ENCODE measurements at places on chromosomes 5 and 9. TPM values are rescaled to one million over a fixed set of nuclear protein-coding genes. Genes with fewer than 3 reads are reported as not detected.

The PCDHGA7 gene
- total RNA-seq: 0.83 TPM

The NDFIP1 gene
- total RNA-seq: 26.6 TPM

The FOXD4L3 gene
- not detected for total RNA-seq

The KIF24 gene
- total RNA-seq: 3.7 TPM

The DDX4 gene
- not detected for total RNA-seq

The SLC34A1 gene
- not detected for total RNA-seq

The CDC20B gene
- total RNA-seq: 0.18 TPM

The DOK3 gene
- total RNA-seq: 15.9 TPM

The VCAN gene
- 278 TPM for total RNA-seq

The NRARP gene
- total RNA-seq: 22.8 TPM

The OR1Q1 gene
- total RNA-seq: not detected

The GCNT1 gene
- 33.7 TPM for total RNA-seq

The SLC34A3 gene
- total RNA-seq: not detected

The CCDC171 gene
- total RNA-seq: 2.4 TPM

The CTNNAL1 gene
- total RNA-seq: 51.9 TPM

DNA sequence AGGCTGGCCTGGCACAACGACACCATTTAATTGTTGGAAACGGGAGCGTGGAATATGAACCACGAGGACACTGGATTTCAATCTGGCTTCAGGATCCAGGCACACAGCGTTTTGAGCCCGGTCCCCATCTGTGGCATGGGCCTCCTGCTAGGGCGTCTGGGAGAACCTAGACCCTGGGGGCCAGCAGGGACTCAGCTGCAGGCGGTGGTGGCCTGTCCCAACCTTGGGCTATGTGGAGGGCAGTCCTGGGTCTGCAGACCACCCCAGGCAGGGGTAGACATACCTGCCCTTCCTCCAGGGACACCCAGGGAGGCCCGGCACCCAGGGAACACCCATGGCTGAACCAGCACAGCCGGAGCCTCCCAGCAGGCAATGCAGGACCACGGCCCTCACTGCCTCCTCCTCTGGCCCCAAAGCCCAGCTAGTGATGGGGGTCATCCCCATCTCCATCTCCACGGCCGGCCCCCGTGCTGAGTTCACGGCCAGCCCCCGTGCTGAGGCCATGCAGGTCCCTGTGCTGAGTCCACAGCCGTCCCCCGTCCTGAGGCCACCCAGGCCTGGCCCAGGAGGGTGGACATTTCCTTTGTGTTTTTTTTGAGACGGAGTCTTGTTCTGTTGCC is 18.5 kb upstream of the UBAC1 start:
- DNase-seq: no peak

GRCh38 chr9:71303351-71303750 is 181.9 kb upstream of the TRPM3 start:
- no peak for DNase-seq

DNA sequence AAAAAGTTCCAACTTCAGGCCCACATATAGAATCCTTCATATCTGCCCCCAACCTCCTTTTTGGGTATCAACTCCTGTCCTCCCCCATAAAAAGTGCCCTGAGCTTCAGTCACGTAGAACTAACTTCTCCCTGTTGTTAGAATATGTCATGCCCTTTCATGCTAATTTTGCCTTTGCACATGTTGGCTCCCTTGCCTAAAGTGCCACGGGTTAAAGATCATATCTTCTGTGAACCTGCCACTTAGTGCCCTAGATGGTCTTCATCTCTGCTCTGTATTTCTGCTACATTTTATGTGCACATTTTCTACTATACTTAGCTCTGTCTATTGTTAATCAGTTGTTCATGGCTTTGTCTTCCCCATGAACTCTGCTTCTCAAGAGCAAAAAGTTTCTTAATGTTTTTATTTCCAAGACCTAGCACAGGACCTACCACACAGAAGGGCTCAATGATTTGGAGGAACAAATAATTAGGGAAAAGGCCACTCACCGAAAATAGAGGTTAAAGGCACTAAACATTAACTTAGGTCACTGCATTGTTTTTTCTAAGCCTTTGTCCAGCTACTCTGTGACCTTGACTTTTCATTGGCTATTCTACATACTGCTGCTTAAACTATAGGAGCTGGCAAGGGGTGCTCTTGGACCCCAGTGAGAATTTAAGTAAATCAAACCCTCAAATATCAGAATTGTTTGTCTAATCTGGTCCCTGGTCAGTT is 94.3 kb downstream of the ARSB start:
- DNase-seq: no peak

GRCh38 chr5:147360816-147361215 is 126.0 kb downstream of the STK32A start:
- DNase-seq: no peak

- DNase-seq: no peak
Measured at GRCh38 chr9:127245637-127246164, 18.9 kb upstream of the GARNL3 start.

- no peak for DNase-seq
Measured at GRCh38 chr5:2562036-2562435, 189.4 kb downstream of the IRX2 start.

DNA sequence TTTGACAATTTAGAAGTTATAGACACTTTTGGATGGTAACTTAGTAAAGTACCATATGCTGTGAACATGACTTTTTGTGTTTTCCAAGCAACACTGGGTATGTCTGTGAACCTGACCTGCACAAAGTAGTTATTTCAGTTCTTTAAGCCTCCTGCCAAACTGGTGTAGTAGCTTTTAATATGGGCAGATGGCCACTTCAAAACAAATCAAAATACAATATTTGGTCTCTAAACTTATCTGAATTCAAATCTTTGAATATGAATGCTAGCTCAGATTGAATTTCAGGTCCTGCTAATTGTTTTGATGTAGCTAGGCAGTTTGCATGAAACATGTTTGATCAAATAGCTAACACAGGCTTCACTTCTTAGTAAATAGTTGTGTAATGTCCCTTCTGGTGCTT is 1176.7 kb upstream of the CDH9 start:
- no peak for DNase-seq

DNA sequence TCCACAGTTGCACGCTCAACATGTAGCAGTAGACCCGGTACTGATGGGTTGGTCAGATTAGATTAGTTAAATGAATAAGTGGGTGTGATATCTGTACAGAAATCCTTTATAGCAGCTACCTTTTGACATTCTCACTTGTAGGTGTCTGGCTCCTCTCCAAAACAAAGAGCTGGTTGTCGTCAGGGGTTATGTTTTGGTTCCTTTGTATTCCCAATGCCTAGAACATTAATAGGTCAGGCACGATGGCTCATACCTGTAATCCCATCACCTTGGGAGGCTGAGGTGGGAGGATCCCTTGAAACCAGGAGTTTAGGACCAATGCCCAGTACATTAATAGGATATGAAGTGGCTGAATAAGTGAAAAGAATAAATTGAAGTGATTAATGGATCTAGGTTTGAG is 182.1 kb downstream of the SNCAIP start:
- DNase-seq: no peak

DNA sequence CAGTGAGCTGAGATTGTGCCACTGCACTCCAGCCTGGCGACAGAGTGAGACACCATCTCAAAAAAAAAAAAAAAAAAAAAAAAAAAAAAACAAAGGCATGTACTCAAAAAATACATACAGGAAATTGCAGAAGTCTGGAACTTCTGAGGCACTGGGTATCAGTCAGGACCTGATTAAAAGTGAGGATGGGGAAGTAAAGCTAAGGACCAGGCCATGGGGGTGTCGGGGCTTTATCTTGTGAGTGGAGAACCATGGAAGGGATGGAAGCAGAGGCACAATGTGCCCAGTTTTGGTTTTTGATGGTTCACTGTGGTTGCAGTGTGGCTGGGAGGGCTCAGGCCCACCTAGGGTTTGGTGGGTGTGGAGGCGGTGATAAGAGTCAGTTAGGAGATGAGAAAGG is 212.7 kb upstream of the PIK3R1 start:
- no peak for DNase-seq

DNA sequence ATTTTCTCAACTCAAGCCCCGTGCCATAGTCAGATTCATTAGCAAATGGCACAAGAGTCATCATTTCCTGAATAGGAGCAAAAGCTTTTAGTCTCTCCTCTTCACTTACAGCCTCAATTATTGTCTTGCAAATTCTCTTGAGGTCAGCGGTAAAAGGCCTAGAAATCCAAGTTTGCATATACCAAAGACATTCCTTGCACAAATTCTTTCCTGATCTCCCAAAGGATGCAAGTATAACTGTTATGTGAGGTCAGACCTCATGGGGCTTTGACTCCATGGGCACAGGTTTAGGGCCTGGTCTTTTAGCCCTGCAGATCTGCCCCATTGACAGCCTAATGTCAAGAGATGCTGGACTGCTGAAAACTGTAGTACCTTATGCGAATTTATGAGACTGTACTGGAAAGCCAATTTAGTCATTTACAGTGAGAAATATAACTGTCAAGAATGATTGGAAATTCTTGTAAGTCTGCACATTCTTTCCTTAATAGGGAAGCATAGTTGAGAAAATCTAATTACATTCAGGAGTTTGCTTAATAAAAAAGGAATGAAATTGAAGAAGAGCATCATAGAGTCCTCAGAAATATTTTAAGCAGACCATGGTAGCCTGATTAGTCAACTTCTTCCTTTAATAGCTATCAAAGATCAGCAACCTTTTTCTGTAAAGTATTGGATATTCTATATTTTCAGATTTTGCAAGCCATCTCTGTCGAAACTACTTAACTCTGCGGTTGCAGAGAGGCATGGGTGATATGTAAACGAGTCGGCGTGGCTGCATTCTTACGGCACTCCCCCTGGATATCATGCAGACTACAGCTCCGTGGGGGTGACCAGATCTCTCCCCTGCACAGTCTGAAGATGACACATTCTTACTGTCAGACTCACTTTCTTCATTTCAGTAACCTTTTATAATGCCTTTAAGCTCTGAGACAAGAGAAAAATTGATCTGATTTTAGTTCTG is 45.2 kb downstream of the GCNT4 start:
- no peak for DNase-seq

DNA sequence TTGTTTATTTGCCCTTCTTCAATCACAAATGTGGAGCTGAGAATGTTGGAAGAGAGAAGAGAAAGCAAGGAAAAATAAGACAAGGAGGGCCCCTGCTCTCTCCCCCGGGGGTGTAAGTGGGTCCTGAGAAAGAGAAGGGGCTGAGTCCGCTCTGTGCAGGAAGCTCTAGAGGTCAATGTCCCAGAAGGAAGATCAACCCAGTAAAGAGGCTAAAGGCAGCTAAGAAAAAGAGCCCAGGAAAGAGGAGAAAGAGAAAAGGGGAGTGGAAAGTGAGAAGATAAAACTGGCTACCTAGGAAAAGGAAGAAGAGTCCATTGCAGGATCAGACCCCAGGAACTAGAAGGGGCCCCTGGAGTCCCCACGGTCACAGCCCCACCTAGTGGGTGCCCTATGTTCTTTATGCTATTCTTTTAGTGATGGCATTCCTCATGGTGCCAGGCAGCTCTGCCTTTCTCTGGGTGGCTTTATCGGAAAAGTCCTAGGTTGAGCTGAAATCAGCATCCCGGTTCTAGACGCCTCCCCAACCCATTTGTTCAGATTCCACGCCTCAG is 583.4 kb downstream of the ACTL7B start:
- DNase-seq: peak; percentile 62

DNA sequence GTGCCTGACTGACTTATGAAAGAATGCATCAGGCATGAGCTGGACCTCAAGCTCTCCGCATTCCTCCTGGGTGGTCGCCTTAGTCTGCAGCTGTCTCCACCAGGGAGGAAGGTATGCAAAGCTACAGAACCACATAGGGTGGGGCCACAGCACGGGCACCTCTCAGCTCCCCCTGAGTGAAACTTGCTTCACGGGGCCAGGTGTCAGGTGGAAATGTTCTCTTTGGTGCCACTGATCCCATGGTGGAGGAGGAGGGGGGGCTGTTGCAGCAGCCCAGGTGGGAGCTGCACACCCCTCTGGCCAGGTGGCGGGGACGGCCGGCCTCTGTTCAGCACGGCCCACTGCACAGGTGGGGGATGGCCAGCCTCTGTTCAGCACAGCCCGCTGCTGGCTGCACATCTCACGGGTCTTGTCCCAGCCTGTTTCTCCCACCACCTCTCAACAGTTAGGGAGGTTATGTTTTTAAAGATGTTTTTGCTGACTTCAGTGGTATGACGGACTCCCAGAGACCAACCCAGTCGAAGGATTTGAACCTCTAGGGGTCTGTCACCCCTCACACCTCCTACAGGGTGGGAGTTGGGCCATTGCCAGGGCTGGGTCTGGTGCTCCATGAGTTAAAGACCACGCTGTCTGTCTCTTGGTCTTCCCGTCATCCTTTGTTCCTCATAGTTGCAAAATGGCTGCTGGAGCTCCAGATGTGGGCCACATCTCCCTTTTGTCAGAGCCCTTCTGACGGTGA is 34.3 kb downstream of the MRPL36 start:
- DNase-seq: peak; percentile 25

GRCh38 chr9:89597711-89598362 is 7.0 kb upstream of the GADD45G start:
- peak; percentile 65 for DNase-seq

- DNase-seq: no peak
Measured at GRCh38 chr9:86406366-86406765, 52.2 kb upstream of the TUT7 start.

- DNase-seq: no peak
Measured at GRCh38 chr5:32311404-32312196, 1.1 kb downstream of the MTMR12 start.

DNA sequence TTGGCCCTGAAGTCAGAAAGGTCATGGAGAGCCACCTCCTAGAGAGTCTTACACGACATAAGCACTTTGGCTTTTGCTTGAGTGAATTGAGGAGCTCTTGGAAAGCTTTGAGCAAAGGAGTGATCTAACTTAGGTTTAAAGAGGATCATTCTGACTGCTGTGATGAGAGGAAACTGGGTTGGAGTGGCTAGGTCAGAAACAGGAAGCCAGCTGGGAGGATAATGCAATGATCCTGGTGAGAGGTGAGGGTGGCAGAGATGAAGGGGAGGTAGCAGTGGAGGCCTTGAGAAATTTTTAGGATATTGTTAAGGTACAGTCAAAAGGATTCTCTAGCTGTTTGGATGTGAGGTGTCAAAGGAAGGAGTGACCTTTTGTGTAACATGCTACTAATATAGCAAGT is 32.2 kb upstream of the ROPN1L start:
- DNase-seq: no peak

GRCh38 chr9:7542126-7542525 is 257.5 kb downstream of the DMAC1 start:
- no peak for DNase-seq

GRCh38 chr9:19946441-19947109 is 157.7 kb upstream of the SLC24A2 start:
- DNase-seq: no peak

DNA sequence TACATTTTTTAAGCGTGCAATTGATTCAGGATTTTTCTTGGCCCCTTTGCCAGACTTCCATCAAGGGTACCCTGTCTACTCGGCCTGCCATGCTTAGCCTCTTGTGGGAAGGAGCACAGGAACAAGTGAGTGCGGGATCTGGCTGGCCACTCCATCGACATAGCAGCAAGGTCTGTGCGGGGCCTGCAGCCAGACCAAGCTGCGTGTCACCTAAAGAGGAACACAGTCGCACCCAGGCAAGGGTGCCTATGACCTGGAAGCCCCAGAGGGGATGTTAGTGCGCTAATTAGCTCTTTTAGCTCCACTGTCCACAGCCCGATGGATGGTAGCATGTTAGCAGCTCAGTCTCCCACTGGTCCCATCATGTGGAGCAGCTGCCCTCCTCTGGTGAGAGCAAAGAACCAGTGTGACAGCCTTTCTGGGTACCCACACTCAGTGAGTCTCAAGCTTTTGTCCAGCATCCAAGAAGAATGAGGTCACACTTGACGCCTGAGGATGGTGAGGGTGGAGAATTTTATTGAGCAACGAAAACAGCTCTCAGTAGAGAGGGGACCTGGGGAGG is 38.7 kb downstream of the FTMT start:
- peak; percentile 53 for DNase-seq

- DNase-seq: no peak
Measured at GRCh38 chr9:88979791-88980190, 11.5 kb upstream of the S1PR3 start.

- DNase-seq: no peak
Measured at GRCh38 chr5:14882658-14883580, 11.3 kb upstream of the ANKH start.

All from H9 (cell line).